Activated gamma-delta T cell treated with anti-CD3 and anti-CD28 coated beads, Interleukin-2, amount 50 U/mL, for 16 hours (primary cell): ENCODE measurements at places on chromosomes 2 and 18.

DNA sequence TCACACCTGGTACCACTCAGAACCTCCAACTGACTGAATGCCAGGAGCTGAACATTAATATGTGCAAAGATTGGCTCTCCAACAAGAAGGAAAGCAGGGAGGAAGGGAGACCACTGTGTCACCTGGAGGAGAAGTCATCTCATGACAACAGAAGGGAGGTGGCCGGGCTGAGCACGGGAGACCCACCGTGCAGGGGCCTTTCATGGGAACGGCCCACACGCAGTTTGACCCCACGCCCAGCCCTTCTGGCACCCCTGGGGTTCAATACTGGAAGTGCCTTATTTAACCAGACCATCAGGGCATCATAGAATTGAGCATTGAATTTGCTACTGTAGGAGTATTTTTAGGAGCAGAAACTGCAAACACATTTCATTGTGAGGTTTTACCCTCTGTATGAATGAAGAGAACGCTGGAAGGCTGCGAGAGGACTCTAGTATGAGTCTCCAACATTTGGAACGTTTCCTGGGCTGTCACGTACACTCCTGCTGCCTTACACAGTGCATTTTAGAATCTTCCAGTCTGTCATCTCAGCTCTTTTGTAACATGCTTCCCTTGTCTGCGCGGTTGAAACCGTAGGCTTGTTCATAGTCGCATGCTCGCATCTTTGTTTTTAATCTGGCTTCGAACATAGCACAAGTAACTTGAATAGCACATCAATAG lies 132.1 kb downstream of the NFATC1 start:
- no peak for DNase-seq

- no peak for DNase-seq
These were observed 3.7 kb upstream of the MRPS9 start for GRCh38 chr2:105034170-105034569.

DNA sequence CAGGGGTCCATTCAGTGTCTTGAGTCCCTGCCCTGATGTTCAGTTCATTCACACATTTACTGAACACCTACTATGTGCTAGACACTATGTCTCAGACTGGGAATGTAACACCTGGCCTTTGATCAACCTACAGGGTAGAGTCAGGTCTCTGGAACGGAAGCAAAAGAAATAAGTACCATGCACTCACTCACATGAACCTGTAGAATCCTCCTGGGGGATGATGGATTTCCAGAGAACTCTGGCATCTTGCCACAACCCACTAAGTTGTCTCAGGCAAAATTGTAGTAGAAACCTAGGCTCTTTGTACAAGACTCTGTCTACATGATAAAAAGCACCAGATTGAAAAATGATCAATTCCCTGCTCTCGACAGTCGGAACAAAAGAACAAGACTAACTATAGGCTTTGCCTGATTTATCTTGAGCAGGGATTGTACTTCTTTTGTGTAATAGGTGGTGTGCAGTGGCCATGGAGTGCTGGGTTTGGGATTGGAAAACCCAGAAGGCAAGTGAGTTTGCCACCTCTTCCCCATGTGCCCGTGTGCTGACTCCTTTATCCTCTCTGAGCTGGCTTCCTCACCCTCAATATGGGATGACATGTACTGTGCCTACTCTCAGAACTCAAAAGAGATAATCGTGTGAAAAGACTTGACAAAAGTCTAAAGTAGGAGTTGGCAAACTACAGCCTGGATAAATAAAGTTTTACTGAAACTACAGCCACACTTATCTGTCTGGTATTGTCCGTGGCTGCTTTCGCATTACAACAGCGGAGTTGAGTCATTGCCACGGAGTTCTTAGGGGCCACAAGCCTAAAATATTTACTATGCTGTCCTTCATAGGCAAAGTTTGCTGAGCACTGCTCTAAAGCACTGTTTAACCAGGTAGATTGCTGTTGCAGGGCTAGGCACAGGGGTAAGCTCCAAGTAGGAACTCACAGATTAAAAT lies 4.4 kb downstream of the CAPN14 start:
- DNase-seq: no peak

DNA sequence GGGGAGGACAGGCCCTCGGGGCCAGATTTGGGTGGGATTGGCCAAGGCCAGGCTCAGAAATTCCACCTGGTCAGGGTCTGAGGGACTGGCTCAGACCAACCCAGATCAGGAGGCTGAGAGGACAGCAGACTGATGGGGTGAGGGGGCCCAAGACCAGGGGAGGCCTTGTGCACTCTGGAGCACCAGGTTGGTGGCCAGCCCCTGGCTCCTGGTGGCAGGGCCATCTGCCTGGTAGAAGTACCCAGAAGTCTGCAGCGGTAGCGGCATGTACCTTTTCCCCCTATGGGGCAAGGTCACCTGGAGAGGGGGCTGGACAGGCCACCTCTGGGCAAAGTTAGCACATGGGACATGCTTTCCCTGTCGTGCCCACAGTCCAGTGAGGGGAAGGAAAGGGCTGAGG lies 21.2 kb upstream of the ODC1 start:
- DNase-seq: no peak

DNA sequence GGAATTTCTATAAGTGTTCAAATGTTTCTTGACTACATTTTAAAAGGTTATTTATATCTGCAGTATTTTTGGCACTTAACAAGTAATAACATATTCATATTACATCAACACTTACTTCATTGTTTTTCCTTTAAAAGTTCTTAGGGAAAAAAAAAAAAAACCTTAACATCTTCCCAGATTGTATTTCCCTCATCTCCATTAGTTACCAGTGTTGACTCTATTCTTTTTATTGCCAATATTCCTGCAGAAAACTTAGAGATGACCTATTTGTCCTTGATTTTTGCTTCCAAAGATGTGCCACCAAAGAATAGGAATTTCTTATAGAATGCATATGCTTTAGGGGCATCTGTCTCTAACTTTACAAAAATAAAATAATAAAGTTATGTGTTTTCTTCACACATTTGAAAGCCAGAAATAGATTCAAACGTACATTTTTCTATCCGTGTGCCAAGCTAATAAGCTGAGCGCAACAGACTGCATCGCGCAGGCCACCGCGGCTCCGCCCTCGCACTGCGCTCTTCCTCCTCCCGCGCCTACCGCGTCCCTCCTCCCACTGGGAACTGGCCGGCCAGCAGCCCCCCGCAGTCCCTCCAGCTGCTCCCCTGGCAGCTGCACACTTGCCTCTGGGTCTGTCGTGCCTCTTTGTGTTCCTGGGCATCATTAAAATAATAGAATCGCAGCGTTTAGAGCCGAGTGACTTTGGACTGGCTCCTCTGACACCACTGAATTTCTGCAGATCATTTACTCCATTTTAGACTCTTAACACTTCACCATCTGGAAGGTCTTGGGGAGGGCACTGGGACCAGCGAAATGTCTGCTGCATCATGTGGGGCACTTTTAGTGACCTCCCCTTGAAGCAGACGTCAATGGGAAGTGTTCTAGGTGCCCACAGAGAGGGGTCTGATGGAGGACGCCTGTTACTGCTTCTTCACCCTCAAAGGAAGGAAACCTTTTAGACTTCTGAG lies 21.2 kb upstream of the NAB1 start:
- DNase-seq: no peak

- no peak for DNase-seq
These were observed 287.9 kb upstream of the TRIB2 start for GRCh38 chr2:12428786-12429185.

DNA sequence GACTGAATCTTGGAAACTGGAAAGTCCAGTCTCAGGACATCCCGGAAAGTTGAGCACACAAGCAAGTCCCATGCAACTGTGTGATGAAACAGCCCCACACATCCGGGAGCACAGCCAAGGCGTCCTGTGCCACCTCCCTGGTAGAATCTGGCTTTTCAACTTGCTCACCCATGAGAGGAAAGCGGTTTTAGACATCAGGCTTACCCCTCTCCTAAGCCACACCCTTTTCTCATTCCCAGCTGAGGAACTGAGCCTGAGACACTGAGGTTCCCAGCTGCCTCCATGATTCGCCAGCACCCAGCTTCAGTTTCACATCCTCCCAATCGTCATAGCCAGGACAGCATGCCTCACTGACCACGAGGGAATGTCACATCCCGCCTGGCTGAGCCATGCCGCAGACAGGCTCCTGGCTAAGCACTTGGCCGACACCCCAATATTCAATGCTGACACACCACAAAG lies 60.3 kb downstream of the STEAP3 start:
- DNase-seq: no peak

DNA sequence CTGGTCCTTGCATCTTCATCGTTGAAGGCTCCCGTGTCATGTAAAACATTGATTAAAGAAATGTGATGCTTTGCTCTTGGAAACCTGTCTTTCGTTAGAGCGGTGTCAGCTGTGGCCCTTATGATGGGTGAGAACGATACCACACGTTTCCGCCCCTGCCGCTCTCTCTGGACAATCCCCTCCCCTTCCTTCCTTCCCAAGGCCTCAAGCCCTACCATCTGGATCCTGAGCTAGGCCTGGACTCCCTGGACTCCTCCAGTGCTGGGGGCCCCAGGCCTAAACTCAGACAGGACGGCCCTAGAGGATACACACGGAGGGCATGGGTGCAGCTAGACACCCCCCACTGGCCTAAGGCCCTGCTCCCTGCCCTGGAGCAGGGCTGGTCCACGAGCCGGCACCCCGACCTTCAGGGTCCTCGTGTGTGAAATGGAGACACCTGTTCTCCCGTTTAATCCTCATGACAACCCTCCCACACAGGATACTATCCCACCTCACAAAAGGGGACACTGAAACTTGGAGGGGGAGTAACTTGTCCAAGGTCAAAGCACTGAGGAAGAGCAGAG lies 13.2 kb downstream of the BIN1 start:
- DNase-seq: no peak

GRCh38 chr2:54029721-54030395 lies 59.1 kb upstream of the PSME4 start:
- no peak for DNase-seq

GRCh38 chr2:185942855-185943254 lies 204.3 kb downstream of the FSIP2 start:
- DNase-seq: no peak

DNA sequence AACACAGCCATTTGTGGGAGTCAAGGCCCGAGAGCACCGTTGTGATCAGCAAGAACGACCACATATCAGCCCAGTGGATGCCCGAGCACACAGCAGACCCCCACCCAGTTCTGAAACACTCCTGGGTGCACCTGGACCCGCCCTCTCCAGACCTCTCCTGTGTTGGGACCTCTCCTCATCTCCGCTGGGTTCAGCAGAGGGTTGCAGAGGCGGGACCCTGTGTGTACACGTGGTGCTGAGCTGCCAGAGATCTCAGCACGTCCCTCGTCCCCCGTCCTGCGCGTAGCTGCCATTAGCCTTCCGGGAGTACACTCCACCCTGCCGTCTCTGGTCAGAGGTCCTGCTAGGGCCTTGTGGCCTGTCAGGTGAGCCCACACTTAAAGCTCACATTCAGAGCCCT lies 51.7 kb downstream of the ADI1 start:
- DNase-seq: no peak

GRCh38 chr18:70559446-70559845 lies 270.6 kb downstream of the SOCS6 start:
- DNase-seq: no peak

GRCh38 chr2:239475161-239476028 lies 74.6 kb upstream of the HDAC4 start:
- DNase-seq: no peak

GRCh38 chr18:72122103-72122502 lies 422.0 kb downstream of the CBLN2 start:
- DNase-seq: no peak

GRCh38 chr2:109144271-109144670 lies 15.3 kb downstream of the SH3RF3 start:
- no peak for DNase-seq

DNA sequence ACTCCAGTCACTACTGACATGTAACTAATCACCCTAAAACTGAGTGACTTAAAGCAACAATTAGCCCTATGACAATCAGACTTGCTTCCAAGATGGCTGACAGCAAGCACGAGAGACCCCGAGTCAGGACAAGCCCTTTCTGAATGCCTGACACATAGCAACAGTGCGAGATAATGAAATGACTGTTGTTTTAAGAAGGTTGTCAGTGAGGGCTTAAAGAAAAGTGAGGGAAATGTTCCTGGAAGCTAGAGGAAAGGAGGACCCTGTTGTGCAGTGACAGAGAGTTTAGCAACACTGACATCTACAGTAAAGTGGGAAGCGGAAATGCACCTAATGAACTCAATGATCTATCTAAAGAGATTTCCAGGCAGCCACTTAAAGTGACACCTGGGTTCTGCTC lies 163.1 kb downstream of the STK39 start:
- DNase-seq: no peak

DNA sequence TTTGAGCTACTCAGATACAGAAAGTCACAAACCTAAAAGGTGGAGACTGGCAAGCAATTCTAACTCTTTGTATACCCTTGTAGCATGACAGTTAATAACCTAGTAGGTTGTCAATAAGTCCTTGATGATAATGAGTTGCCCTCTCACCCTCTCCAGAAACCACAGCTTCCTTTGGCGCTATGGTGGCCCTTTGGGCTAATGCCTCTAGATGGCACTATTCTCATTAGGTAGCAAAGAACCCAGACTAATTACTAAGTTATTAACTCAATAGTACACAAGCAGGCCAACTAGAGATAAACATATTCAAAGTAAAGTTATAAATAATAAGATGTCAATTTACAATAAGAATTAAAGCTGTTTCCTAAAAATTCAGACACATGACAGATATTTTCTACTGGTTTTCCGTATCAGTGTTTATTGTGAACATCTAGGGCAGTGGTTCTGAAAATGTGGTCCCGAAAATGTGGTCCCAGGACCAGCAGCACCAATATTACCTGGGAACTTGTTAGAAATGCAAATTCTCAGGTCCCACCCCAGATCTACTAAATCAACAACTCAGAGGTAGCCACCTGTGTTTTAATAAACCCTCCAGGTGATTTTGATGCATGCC lies 41.1 kb downstream of the LDAH start:
- no peak for DNase-seq

- no peak for DNase-seq
These were observed 559.7 kb upstream of the ZEB2 start for GRCh38 chr2:145079641-145080040.

GRCh38 chr2:210553373-210553772 lies 3.0 kb upstream of the CPS1 start:
- DNase-seq: no peak

DNA sequence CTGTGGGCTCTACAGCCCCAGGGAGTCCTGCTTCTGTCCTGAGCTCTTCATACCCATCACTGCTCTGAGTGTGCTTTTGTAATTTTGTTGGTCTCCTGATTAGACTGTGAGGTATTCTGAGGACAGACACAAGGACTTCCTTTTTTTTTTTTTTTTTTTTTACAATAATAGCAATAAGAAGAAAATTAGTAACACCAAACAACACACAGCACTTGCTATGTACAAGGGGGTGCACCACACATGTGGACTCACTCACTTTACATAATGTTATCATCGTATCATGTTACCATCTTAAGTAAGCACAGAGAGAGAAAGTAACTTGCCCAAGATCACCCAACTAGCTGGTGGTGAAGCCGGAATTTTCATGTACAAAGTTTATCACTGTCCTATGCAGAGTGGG lies 34.6 kb downstream of the MBP start:
- no peak for DNase-seq

- no peak for DNase-seq
These were observed 53.2 kb downstream of the SMAD7 start for GRCh38 chr18:48897531-48897930.
